ENCODE measurements at places on chromosomes 6 and 20.

DNA sequence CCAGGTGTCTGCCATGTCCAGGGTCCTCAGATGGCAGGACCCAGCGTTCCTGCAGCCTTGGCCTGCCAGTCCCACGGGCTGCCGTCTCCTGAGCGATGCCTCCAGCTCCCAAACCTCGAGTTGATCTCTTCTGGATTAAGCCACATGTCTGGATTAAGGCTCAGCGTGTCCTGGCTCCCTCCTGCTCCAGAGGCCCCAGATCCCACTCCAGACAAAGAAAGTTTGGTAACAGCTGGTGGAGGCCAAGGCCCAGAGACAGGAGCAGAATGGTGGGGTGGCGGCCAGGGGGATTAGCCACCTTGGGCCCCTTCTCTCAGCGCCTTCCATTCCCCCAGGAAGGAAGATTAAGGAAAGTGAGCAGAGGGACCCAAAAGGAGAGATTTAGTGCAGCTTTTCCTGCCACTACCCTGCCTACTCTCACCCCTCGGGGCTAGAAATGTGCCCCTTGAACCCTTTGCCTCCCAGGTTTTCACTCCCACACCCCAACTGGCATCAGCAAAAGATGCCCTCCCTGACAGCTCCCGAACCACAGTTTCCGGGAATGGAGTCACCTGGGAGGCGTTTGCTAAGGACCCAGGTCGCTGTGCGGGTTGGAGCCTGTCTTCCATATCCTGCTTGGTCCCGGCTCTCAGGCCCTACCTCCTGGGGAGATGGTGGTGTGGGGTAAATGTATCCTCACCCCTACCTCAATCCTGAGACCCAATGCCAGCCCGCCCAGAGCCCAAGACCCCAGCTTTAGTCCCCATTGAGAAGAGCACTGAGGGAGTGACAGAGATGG, 6.9 kb downstream of the SPDEF start:
- DNase-seq, result no peak

- no peak for DNase-seq
These were observed 645.6 kb downstream of the MMUT start for GRCh38 chr6:48817333-48818051.

- DNase-seq, result no peak
These were observed 97.1 kb upstream of the MRPS10 start for GRCh38 chr6:42314571-42315258.

- DNase-seq, result no peak
These were observed 44.2 kb upstream of the TAB2 start for GRCh38 chr6:149273318-149273717.

DNA sequence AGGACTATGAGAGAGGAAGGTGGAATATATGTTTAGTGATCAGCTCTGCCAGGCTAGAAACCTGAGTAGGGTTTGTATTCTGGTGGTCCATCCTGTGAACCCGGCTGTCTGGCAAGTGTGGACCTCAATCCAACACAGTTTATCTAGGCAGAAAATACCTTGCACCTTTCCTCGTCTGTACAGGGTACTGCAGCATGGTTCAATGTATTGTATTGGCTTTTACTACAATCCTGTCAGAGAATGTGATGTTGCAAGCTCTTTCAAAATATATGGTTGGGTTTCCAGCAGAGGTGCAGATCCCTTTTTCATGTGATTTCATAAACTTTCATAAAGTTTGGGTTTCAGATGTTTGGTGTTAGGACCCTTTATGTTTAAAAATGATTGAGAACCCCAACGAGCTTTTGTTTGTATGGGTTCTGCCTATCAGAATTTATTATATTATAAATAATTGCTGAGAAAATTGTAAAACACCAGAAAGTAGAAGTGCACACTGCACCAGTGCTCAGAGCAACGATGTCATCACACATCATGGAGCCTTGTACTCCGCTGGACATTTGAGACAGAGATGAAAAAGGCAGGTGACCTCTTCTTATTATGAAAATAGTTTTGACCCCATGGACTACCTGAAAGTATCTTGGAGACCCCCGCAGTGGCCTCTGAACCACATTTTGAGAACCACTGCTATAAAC, 106.6 kb downstream of the RTN4IP1 start:
- no peak for DNase-seq

DNA sequence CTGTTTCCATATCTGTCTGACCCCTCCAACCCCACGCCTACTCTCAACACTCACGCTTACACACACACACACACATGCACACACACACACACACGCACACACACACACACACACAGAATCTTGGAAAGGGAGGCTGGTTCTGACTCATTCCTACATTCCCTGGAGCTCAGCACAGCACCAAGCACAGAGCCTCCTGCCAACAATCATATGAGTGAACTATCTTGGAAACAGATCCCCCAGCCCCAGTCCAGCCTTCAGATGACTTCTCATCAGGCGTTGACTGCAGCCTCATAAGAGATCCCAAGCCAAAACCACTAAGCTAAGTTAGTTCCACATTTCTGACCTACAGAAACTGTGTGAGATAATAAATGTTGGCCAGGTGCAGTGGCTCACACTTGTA, 14.1 kb upstream of the HCK start:
- no peak for DNase-seq

- peak; percentile 47 for DNase-seq
These were observed 2.4 kb upstream of the ZMYND8 start for GRCh38 chr20:47358672-47359529.

- no peak for DNase-seq
These were observed 87.8 kb downstream of the PLCB4 start for GRCh38 chr20:9156529-9157280.

GRCh38 chr6:40887792-40888340, 151.2 kb downstream of the UNC5CL start:
- no peak for DNase-seq

GRCh38 chr20:48329676-48330664, 497.8 kb downstream of the PREX1 start:
- no peak for DNase-seq

DNA sequence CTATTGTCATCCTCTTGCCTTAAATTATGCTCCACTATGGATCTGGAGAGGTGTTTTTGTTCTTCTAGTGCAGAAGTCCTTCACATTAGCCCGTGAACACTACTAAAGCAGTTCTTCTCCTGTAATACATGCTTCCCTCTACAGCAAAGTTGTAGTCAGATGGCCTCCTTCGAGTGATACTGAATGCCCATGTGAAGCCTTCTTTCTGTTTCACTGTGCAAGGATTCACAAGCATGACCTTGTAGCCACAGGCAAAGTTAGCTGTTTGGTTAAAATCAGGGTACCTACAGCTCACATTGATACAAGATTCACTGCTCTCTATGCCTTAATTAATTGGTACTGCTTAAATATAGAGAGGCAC, 47.6 kb downstream of the ARHGAP18 start:
- DNase-seq, result no peak

- no peak for DNase-seq
These were observed 50.0 kb upstream of the ARHGAP18 start for GRCh38 chr6:129759796-129760605.

DNA sequence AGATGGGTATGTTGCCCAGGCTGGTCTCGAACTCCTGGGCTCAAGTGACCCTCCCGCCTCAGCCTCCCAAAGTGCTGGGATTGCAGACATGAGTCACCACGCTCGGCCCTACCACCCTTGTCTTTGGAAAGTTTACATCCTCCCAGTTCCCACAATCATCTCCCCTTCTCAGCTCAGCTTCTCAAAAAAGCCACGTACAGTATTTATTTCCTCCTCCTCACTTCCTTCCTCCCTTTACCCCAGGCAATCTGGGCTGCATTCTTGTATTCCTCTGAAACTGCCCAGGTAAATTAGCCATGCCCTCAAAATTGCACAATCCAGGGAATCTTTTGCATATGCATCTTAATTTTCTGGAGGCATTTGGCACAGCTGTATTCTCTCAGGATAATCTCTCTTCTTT, 7.4 kb upstream of the SLC23A2 start:
- DNase-seq, result no peak

GRCh38 chr6:145199961-145200360, 535.4 kb downstream of the EPM2A start:
- peak; percentile 55 for DNase-seq

- no peak for DNase-seq
These were observed 30.4 kb downstream of the FKBP1A start for GRCh38 chr20:1362484-1362883.
